SHP77 treated with DMSO at 0.1 percent for 48 hours (cell line): ENCODE measurements at places on chromosomes 6 and 20.

DNA sequence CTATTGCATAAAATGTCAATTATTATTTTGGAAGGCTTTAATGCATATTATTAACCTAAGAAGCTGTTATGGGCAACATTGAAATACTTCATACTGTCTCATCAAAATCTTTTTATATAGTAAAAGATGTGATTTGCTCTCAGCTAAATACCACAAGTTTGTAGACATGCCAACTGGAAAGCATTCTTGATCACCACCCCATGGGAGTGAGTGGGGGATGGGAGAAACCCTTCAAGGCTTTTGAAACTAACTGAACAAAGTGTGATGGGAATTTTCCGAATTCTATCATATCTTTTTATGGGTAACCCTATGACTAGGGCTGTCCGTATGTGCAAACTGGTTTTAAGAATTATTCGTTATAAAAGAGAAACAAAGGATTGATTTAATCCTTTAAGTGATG, 377.3 kb upstream of the JAG1 start:
- no peak for DNase-seq

DNA sequence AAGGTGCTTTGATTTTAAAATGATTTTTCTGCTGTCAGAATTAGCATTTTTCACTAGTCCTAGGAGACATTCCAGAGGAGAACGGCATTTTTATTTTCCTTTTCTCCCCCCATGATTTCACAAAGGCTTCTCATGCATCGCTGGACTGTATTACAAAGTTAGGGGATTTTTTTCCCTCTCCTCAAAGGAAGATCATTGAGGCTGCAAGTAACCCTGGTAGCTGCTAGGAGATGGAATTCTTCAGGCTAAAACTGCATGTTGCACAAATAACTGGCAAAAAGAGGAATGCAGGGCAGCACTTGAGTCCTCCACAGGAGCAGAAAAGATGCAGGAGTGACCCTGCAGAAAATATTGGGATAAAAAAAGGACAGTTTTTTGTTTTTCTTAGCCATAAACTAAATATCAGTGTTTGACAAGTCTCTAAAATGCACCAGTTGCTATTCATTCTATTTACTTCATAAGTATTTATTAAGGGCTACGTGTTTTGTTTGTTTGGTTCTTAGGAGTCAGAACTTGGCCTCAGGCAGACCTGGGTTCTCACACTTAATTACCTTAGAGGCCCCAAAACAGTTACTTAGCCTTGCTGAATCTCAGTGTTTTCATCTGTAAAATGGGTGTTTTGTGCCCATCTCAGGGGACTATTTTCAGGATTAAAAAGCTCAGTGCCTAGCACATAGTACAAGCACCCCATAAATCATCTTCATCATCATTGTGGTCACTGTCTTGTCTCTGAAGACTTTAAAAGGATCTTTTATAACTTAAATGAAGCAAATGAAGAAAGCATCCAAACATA, 144.5 kb upstream of the ID4 start:
- no peak for DNase-seq

DNA sequence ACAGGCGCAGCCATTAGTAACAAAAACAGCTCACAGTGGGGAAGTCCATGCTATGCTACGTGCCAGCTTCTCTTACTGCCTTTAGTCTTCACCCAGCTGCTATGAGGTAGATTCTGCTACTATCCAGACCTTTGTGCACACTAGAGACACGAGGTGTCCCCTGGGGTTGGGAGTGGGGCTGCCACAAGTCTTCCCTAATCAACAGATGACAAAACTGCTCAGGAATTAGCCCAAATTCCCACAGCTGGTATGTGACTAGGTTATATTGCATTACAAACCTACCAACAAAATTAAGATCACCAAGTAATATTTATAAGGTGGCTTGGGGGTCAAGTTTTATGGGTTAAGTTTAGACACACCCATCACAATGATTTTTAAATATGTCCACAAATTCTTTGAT, 63.3 kb downstream of the PSMB1 start:
- no peak for DNase-seq

GRCh38 chr20:50995506-50995905, 27.4 kb downstream of the KCNG1 start:
- no peak for DNase-seq

DNA sequence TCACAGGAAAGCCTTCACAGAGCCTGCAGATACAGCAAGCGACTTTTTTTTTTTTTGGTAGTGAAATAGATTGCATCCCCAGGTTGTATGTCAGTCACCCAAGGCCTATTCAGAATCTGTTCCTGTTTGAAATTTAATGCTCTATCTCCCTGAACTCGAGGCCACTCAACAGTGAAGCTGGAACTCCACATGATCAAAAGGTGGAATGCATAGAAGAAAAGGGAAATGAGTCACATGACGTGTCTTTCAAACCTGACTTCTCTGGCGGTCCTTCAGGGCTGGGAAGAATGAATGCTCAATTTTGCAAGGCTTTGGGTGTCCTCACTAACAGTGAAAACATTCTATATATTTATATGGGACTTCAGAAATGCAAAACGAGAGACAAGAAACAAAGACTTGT, 88.4 kb upstream of the B3GAT2 start:
- DNase-seq = no peak

GRCh38 chr20:44754554-44754953, 8.9 kb downstream of the KCNK15 start:
- DNase-seq = no peak

GRCh38 chr6:22006795-22007194, 290.0 kb downstream of the PRL start:
- no peak for DNase-seq

- no peak for DNase-seq
These were observed 47.9 kb upstream of the SLC22A16 start for GRCh38 chr6:110524305-110524704.

DNA sequence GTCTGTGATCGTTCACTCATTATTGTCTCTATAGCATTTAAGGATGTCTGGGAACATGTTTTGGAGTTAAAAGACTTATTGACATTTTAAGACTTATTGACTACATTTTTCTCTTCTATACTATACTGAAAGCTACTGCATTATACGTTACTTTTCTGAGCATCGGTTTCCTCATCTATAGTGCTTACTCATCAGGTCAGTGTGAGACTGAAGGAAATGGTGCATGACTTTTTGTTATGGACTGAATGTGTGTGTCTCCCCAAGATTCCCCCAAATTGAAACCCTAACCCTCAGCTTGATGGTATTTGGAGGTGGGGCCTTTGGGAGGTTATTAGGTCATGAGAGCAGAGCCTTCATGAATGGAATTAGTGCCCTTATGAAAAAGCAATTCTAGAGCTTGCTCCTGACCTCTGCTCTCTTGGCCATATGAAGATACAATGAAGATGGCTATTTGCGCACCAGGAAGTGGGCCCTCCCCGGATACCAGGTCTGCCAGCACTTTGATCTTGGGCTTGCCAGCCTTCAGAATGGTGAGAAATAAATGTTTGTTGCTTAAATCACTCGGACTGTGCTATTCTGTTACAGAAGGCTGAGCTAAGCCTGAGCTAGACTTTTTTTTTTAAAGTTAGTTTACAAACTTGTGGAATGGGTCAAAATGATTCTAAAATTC, 243.7 kb upstream of the RREB1 start:
- DNase-seq = no peak

DNA sequence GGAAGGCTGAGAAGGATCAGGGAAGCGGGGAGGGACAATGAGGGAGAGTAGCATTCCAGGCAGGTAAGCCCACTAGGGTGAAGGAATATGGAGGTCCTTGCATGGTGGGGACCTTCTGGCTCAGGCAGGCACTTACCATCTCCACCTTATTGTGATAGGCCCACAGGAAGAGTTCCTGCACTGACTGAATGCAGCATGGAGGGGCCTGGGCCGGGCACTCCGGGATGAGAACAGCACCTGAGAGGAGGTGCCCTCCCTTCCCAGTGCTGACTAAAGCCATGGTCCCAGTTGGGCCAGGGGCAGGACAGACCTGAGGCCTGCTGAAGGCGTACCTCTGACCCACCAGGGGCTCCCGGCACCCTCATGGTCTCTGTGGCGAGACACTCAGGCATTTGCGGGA, 392.7 kb downstream of the CDC5L start:
- DNase-seq = no peak

- no peak for DNase-seq
These were observed 284.7 kb upstream of the TAB2 start for GRCh38 chr6:149032599-149033405.

DNA sequence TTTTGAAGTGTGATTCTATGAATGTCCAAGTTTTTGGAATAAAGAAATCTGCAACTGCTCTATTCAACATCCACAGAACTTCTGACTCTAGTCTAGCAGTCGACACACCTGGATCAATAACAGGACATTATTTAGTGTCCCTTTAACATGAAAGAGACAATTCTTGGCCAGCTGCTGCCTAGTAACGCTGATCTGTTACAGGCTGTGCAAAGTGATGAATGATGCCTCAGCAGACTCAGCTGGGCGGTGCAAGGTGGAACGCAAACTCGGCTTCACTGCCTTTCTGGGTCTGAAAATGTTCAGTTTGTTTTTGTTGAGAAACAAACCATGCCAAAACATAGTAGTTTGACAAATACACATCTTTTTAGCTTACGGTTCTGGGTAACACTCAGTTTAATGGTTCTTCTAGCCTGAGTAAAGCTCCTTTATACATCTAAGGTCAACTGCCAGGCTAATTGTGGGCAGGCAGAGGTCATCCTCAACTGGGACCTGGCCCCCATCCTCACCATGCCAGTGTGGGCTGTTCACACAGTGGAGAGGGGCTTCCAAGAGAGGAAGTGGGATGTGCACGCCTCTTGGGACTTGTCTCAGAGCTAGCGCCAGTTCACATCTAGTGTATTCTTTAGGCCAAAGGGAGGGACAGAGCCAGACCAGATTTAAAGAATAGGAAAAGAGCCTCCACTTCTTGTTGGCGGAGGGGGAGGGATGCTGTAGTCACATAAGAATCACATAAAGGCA, 879.7 kb downstream of the QKI start:
- no peak for DNase-seq

DNA sequence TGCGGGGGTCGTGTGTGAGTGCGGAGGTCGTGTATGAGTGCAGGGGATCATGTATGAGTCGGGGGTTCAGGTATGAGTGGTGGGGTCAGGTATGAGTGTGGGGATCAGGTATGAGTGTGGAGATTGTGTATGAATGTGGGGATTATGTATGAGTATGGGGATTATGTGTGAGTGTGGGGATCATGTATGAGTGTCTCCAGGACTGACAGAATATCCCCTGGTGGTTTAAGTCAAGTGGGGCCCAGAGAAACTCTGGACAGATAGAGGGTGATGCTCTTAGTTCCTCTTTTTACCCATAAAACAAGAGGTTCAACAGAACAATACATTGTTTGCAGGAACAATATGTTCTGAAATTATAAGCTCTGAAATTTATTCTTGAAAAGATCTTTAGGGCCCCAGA, 131.9 kb downstream of the UST start:
- no peak for DNase-seq

GRCh38 chr6:127146932-127147331, 28.5 kb downstream of the RSPO3 start:
- no peak for DNase-seq

DNA sequence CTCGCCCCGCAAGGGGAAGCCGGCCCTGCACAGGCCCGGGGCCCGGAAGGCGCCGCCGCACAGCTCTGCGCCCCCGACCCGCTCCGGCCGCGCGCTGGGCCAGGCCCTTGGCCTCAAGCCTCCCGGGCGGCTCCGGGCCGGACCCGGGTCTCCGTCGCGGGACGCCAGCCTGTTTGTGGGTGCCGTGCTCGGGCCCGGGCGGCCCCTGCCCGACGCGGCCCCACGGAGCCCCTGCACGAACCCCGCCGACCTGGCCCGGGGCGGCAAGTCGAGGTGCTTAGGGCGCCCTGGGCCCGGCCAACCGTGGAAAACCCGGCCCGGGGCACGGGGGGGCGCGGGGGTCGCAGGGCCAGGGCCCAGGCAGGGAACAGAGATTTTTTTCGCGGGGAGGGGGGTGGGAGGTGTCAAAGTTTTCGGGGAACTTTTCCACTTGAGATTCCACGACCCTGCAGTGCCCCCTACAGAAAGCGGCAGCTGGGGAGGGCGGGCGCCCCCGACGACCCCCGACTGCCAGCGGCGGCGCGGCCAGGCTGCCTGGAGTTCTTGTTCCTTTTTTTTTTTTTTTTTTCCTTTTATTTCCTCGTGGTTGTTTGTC, 805 bp upstream of the STX16 start:
- DNase-seq = no peak

DNA sequence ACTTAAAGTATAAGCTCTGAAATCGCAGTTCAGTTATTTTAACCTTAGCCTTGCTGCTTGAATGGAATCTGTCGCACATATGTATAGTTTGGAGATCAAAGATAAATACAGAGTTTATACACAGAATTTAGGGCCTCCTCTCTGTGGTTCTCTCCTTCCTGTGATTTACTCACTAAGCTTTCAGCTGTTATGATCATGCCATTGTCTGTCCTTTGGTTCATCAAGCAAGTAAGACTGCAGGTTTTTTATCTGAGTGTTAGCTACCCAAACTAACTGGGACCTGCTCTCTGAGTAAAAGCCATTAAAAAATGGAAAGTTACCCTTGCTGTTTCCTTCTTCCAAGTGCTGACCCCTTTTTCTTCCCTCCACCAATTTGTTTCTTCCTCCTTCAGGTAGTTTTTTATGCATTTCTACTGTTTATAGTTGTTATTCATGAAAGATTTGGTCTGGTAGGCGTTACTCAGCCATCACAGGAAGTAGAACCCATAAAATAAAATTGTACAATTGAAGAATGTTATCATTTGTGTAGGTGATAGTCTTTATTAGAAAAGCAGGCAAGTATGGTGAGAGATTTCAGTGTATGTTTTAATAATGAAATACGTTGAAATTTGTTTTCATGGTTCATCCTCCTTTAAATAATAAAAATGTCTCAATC, 33.7 kb upstream of the SUMO4 start:
- DNase-seq = no peak

DNA sequence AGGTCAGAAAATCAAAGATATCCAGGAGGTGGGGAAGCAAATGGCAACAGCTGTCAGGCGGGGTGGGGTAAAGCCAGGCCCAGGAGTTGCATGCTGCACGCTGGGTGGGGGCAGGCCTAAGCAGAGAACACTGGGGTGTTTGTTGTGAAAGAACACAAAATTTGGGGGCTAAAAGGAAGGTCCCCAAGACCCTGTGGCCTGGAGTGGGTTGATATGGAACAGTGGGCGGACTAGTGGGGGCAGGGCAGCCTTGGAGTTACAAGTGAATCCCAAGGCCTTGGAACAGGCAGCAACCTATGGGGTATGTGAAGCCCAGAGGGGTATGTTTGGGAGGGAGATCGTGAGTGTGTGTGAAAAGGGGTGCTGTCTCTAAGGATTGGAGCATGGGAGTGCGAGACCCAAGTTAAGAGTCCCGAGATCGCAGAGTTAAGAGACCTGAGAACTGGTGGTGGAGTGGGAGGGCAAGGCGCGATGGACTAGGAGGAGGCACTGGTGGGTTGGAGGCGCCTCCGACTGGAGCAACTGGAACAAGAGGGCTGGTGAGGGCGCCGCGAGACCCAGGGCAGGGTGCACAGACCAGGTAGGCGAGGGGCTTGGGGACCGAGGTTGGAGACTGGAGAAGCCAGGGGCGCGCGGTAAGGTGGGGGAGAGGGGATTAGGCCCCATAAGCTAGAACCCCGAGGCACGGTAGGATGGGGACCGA, 658 bp downstream of the CUL7 start:
- DNase-seq = no peak

- DNase-seq = no peak
These were observed 109.5 kb downstream of the MYLK4 start for GRCh38 chr6:2641044-2641725.
